Activated CD4-positive, alpha-beta memory T cell treated with anti-CD3 and anti-CD28 coated beads for 36 hours (primary cell): ENCODE measurements at places on chromosomes 2 and 18.

- no peak for DNase-seq
Observed at GRCh38 chr2:192675681-192676080, 480.9 kb upstream of the TMEFF2 start.

GRCh38 chr2:133485868-133486267 lies 82.4 kb downstream of the NCKAP5 start:
- no peak for DNase-seq

DNA sequence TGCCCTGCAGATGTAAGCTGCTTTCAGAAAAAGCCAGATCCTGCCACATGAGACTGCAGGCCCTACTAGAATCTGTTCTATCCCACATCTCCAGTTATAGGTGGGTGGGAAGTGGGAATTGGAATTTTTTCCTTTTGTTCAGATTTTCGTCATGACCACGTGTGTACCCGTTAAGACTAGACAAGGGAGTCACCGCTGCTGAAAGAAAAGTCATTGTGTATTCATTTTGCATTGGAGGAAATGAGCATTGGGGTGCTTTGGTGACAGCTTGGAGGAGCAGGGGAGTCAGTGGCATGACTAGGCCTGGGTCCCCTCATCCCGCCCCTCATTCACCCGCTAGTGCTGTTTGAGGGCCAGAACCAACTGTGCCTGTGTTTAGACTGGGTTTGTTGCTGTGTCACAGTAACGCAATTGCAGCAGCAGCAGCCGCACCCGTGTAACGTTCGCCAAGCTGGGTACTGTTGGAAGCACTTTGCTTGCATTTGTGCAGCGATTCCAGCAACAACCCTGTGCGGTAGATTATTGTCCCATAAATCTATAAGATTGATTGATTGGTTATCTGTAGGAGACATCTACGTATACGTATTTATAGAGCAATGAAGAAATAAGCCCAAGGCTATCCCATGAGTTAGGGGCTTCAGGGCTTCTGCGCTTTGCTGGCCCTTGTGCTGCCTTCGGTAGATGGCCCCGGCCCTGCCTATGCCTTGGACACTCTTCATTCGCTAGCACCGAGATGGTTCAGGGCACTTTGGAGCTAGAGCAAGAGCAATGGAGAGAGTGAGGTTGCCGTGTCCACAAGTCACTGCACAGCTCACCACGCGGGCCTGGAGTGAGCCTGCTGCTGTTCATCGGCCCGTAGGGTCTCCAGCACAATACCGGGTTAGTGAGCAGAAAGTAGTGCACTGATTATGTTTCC lies 194.9 kb downstream of the AGAP1 start:
- DNase-seq, result no peak

- no peak for DNase-seq
Observed at GRCh38 chr2:35830833-35831232, 524.7 kb upstream of the CRIM1 start.

GRCh38 chr2:102099536-102100298 lies 42.8 kb upstream of the IL1R1 start:
- no peak for DNase-seq

DNA sequence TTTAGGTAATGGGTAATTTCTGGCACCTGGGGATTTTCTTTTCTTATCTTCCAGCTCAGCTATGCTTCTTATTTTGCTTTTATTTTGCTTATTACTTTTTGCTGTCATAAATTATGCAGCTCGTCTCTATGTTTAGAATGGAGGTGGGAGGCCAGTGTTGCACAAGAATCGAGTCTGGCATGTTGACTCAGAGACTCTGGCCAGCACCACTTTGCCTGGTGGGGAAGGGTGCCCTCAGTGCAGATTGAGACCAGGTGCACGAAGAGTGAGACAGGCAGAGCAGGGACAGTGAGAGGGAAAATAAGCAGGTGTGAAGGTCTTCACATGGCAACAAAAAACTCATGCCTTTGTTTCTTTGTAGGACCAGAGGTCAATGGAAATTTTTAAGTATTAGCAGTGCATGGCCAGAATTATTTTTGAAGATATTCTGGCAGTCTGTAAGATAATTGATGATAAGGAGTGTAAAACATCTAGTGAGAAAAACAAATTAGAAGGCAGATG lies 59.2 kb upstream of the SLC5A7 start:
- no peak for DNase-seq

DNA sequence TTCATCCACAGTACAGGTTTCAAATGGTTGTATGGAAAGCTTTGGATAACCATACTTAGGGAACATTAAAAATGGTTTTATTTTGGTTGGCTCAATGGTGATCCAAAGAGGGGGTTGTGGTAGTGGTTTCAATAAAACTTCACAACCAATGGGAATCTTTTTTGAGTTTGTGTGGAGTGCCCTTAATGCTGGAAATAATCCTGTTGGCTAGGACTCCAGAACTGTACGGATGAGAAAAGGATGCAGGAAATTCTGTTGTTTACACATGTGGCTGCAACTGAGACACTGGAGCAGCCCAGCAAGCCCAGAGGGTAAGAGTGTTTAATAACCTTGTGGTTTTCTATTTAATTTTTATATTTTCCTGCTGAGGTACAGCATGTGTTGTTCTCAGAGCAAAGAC lies at the start of gene CCDC102B:
TSS of gene CCDC102B (plus strand) at position 210 of the 400 bp plus-strand sequence. CDS start 38,684 bp downstream, outside the sequence.
- DNase-seq, result no peak

DNA sequence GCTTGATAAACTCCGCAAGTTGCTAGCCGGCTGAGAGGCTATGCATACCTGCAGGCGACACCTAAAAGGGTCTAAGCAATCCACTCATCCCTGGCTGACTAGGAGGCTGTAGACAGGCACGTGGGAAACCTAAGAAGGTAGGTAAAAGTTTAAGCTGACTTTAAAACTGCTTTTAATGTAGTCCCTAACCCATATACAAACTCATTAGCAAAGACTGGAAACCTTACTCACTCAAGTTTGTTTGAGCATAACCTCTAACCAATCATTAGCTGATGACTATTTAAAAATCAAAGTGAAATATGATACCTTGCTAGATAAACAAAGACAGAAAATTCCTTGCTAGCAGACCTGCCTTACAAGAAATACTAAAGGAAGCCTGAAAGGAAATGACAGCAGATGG lies 106.4 kb downstream of the EXOC6B start:
- DNase-seq, result no peak

DNA sequence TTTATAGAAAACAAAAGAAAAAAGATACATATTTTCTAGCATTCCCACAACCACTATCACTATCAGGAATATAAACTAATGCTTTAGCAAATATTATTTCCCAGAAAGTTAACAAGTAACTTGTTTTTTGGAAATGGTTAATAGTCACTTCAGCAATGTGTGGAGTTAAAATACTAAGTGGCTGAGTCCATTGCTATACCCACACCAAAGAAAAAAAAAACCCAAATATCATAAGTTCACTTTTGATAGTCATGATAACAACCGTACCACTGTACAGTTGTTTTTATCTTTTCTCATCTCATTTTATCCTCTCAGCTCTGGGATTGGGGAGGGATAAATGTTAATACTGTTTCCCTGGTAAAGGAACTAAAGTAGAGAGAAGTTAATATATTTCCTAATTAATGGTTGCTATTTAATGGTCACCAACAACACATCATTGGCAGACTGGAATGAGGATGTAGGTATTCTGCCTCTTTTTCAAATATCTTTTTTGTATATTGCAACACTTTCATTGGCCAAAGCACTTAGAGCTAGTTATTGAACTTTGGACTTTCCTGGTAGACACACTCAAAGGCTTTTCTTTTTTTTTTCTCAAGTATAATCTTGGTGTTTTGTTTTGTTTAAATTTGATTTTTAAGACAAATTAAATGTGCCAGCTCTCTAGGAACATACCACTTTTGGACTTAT lies 18.4 kb upstream of the KANSL1L start:
- no peak for DNase-seq

GRCh38 chr18:58915006-58915799 lies 50.5 kb downstream of the ZNF532 start:
- no peak for DNase-seq

- DNase-seq, result no peak
Observed at GRCh38 chr2:152176113-152176714, 651 bp upstream of the STAM2 start.

DNA sequence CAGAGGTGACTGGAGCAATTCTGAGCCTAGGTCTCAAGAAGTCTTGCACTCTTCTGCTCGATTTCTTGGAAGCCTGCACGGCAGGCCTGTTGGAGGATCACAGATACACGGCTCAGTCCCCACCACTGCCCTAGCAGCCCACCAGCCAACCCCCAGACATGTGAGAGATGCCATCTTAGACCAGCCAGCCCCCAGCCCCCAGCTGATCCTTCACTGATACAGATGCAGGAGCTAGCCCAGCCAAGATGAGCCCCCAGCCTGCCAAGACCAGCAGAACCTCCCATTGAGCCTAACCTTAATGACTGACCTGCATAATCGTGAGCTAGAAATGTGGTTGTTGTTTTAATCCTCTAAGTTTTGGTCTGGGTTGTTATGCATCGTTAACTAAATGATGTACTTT lies 47.5 kb downstream of the INHBB start:
- DNase-seq, result no peak

DNA sequence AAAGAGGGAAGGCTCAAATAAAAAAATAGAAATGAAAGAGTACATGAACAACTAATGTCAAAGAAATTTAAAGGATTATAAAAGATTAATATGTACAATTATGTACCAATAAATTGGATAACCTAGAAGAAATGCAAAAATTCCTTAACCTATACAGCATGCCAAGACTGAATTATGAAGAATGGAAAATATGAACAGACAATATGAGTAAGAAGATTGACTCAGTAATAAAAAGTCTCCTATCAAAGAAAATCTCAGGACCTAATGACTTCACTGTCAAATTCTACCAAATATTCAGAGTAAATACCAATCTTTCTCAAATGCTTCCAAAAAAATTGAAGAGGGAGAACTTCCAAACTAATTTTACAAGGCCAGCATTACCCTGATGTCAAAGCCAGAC lies 120.2 kb upstream of the SPOPL start:
- DNase-seq, result no peak

DNA sequence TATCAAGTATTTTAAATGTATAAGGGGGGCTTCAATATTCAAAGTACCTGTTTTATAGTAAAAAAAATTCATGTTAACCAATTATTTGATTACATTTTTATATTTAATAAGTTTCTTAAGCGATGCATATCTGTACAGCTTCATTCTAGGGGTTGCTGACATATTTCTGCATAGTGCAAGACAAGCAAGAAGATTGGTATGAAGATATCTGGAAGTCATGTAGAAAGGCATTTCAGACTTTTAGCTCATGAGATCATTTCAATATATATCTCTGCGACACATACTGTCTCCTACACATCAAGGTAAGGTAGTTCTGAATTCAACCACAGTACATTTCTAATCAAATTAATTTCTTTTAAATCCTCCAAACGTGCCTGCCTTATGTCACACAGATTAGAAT lies 73.1 kb downstream of the MEMO1 start:
- DNase-seq, result no peak

DNA sequence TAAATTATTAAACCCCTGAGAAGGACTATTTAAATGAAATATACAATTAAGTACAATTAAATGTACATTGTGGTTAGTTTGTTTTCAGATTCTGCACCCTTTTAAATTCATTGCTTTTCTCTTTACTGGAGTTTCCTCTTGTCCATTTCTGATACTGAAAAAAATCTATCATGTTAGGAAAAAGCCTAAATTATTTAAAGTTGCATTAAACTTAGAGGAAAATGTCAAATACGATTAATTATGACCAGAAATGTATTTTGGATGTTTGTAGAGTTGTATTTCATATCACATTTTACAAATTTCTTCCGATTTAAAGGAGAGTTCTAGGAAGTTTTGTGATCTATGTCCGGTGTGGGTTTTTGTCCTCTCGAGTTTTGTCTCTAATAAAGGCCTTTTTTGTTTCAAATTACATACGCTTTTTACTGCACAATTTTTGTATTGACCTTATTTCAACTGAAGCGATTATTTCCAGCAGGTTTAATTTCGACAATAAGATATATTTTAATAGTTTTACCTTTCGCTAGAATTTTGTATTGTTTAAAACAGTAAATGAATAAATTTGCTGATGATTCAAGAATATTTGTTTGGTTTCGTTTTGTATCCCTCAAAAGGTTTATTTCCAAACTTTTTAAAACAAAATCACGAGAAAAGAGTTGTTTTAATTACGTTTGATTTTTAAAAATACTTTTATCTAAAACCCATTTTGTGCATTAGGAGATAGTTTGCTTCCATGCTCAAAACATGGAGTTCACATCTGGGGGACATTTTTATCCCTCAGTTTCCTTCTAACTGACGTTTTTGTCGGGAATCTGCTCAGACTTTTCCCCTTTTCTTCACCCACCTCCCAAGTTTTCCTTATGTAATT lies 3.3 kb upstream of the SATB2 start:
- no peak for DNase-seq

- DNase-seq, result peak; percentile 10
Observed at GRCh38 chr18:6414723-6415417, at the start of gene L3MBTL4. Gene L3MBTL4 (minus strand): TSS chr18:6414911. CDS start chr18:6311625, 103,286 bp downstream.

DNA sequence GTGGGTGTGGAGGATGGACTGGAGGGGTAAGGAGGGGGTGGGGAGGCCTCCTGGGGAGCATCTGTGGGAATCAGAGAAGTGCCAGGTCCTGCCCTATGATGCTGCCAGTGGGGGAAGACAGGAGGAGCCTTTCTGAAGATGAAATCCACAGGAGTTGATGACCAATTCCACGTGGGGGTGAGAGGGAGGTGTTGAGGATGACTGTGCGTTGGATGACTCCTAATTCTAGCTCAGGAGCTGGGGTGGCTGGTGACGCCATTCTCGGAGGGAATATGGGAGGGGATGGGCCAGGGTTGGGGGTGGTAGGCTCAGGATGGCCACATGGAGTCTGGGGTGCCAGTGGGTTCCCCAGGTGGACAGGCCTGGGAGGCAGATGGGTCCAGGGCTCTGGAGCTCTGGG lies 32.3 kb downstream of the EMX1 start:
- DNase-seq, result no peak

DNA sequence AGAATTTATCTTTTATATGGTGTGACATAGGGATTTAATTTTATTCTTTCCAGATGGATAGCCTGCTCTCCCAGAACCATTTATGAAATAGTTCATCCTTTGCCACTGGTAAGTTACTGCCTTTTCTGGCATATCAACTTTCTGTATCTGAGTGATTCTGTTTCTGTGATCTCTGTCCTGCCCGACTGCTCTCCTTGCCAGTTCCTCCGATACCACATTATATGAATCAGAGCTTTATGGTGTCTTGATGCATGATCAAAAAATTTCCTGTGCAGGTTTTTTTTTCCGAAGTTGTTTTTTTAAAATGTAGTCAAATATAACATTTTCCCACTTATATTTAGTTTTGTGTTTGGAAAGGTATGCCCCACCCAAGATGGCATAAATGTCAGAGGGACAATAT lies 242.5 kb downstream of the CYP26B1 start:
- DNase-seq, result no peak

DNA sequence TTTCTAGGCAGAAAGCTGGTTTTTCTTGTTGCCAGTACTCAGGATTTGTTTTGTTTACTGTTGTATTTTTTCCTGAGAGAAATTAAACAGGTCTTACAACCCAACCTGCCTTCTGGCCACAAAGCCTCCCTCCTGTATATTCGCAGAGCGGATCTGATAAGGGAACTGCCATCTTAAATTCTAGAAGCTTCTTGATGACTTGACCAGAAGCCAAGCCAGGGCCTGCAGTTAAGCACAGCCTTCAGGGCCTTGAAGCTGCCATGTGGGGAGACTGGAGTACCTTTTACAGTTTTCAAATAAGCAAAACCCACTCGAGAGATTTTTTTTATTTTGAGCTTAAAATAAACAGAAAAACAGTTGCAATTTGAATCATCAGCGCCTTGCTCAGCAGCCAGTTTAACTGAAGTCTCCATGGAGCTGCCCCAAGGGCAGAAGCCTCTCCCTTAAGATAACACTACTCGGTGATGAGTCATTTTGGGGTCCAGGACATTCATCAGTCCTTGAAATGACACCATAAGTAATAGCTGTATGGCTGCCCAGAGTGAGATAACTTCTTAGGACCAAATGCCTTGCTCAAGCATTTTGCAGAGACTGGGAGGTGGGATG lies 51.5 kb upstream of the PHLPP1 start:
- DNase-seq, result no peak

- DNase-seq, result no peak
Observed at GRCh38 chr2:20005067-20005627, 7.3 kb downstream of the MATN3 start.
